ENCODE measurements at places on chromosomes 5 and 9.
A peak's percentile ranks its signal among the peaks of the same experiment; 100 is the strongest.

DNA sequence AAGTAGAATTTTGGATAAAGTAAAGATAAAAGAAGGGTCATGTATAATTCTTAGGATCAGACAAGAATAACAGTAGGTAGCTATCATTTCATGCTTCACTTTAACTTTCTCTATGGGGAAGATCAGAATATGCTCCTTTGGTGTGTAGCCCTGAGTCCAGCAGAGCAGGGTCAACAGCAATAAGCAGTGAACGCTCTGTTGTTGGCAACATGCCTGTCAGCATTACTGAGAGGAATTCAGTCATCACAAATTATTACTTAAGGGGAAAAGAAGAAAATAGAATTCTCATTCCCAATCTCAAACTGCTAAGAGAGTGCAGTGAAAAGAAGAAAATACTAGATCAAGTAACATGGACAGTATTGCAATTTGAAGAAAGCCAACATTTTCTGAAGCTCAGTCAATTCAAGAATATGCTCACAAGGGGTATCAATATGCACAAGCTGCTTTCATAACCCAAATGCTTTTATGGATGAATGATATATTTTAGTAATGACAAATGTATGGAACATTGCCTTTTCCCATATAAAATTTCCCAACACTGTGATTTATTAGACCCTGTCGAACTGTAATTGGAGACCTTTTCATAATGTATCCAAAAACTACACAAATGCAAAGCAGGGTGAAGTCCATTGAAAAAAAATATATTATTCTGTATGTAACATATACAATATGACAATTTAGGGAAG lies 1359.4 kb downstream of the EFNA5 start:
- no peak for DNase-seq

DNA sequence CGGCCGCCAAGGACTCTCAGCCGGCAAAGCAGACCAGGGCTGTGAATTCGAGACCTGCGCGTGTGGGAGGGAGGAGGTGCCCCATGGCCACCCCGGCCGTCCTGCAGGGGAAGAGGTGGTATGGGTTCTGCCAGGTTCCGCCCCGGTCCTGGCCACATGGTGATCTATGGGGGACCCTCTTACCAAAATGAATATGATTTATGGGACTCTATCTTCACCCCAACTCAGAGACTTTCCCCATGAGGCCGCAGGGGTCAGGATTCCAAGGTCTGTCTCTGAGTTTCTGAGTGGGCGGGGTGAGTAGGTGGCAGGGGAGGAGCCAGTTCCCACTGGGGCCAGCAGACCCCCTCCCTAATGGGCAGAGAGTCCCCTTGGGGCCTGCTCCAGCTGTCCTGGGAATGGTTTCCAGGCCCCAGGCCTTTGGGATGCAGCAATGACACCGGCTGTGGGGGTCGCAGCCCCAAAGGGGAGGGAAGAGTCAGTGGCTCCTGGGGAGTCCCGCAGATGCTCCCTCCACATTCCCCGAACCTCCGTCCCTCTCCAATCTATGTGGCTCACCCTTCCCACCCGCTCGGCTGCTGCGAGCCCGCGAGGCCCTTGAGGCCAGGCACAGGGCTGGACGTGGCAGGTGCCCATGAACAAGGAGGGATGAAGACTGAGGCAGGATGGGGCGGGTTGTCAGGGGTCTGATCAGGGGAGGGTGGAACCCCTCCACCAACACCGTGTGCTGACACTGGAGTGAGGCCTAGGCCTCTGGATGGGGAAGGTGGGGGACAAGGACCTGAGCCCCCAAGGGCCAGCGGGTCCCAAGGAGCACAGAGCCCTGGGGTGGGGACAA lies 20.1 kb upstream of the NOTCH1 start:
- no peak for DNase-seq

DNA sequence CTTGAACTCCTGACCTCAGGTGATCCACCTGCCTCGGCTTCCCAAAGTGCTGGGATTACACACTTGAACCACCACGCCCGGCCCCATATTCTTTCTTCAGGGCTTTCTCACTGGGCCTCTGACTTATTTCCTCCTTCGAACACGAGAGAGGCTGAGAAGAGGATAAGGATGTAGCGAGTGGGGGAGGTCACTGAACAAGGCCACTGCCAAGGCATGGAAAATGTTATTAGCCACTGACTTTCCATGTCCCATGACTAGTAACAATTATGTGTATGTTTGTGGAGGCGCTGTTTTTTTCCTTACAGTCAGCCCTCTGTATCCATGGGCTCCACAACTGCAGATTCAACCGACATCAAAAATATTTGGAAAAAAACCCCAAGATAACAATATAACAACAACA lies 12.3 kb upstream of the FCHSD1 start:
- DNase-seq = no peak

- no peak for DNase-seq
These were observed 33.5 kb upstream of the UBAC1 start for GRCh38 chr9:135994501-135995192.

- no peak for DNase-seq
These were observed 475.0 kb downstream of the CTNND2 start for GRCh38 chr5:11429254-11429653.

DNA sequence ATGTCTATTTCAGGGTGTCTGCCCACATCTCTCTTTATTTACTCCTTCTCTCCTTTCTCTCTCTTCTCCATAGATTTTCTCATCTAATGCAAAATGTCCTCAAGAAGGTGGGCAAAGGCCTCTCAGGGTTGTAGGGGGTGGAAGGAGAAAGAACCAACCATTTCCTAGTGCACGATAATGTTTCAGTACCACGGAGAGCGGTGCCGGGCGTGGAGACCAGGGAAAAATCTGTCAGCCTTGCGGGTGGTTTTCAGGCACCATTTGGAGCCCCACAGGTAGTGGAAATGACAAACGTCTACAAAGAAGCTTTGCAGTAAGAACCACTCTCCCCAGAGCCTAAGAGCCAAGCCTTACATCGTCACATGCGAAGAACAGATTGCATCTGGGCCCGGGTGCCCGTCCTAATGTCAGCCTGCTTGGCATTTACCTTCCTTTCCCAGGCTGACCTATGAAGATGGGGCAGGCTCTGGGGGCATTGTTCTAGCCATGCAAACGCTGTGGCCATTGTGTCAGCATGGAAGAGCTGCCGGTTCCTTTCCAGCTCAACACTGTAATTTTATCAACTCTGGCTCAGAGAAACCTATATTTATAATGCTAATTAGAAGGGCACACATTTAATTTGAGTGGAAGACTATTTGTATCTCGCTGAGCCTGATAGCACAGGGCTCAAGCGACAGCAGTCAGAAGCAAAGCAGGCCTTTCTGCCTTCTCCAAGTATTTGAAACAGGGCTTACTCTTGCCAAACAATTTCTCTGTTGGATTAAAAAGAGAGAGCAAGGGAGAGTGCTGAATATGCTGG lies 430.1 kb upstream of the WWC1 start:
- DNase-seq = peak; percentile 2

DNA sequence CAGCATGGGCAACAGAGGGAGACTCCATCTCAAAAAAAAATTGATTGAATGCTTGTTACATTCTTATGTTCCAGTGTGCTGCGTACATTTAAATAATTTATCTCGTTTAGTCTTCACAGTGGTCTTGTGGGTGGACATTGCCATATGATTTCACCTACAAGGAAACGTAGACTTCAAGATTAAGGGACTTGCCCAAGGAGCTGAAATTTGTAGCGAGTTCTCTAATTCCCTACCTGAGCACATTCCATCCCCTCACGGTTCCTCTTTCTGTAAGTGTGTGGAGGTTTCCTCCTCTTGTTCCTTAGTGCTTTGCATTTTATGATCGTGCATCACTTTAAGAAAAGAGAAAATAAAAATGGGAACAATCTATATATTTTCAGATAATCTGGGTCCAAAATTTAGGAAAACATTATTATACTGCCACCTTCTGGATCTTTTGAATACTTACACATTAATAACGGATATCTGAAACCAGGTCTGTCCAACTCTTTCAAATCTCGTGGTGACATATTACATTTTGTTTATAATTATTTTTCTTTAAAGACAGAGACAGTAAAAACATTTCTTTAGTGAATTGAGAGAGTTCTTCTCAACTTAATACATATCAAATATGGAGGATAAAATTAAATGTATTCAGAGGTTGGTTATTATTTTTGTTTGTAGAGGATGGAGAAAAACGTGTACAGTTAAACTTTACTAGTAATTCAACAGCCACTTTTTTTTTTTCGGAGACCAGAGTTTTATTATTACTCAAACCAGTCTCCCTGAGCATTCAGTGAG lies 29.9 kb upstream of the C7 start:
- no peak for DNase-seq

- DNase-seq = no peak
These were observed 87.2 kb downstream of the RMI1 start for GRCh38 chr9:84067821-84068220.

DNA sequence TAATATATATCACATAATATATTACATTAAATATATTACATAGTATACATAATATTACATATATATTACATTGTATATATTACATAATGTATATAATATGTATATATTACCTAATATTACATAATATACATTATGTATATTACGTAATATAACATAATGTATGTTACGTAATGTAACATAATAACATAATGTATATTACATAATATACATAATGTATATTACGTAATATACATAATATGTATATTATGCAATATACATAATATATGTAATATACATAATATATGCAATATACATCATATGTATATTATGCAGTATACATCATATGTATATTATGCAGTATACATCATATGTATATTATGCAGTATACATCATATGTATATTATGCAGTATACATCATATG lies 19.1 kb downstream of the CYLC2 start:
- no peak for DNase-seq

DNA sequence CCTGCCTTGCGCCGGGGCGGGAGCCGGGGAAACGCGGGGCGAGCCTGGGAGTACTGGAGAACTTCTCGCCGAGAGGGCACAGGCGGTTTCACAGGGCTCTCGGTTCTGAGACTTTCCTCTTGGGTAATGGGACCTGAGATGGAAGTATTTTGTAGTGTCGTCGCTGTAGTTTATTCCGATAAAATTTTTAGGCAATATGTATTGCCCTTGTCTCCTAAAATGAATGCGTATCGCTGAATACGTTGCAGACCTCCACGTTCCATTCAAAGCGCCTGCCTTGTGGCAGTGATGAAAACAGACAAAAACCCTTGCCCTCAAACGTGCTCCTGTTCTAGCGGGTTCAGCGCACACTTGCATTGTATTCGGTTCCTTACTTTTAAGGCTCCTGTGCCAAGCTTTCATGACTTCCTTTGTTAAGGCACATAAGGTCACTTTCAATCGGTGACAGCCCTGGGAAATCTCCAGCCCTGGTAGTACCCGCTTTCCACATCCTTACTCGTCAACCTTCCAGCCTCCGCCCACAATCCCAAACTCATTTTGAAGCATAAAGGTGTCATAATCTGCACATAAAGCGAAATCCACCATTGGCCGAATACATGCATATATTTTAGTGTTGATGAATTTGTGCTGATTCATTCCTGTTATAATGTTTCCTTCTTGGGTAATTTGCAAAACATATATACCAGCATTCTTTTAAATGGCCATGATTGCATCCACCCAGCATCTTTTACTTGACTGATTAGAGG lies 694 bp downstream of the RMI1 start:
- peak; percentile 45 for DNase-seq

DNA sequence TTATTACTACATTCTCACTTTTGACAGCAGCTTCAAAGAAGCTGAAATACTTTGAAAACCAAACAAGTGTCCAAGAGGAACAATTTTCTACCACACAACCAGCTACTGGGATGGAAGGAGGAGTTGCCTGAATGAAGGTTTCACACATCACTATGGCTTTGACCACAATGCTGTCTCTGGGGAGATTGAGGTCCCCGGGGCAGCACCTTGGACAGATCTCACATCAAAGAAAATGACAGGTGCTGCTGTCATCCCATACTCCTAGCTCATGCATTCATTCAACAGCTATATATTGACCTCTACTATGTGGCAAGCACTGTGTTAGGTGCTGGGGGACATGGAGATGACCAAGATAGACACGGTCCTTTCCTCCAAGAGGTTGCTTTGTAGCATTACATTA lies 233.2 kb upstream of the RASEF start:
- peak; percentile 5 for DNase-seq

DNA sequence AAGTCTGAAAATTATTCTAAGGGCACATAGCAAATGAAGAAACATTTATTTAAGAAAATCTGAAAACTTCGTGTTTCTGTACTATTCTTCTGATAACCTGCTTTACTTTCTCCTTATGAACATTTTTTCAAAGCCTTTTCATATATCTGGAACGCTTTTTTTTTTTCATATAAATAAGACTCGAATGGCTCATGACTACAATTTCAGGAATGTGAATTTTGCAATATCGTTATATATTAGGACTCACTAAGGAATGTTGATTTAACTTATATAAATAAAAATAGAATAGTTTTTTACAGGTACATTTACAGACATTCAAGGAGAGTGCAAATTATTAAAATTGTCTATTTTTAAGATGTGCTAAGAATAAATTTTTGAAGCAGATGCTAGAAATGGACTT lies 42.9 kb downstream of the GPBP1 start:
- no peak for DNase-seq

DNA sequence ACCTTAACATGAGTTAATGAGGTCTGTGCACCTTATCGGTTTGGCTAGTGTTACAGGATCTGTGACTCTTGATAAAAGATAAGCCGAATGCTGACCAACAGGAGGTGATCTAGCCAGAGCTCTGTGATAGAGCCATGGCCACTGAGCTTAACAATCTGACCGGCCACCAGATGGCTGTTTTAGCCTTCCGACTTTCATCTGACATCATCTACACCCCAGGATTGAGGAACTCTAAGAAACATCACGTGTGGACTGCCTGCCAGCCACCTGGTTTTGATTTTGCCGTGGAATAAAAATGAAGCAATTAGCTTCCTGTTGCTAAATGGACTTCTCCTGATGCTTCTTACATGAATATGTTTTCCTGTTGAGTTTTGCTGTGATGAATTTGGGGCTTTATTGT lies 281.3 kb downstream of the CEMIP2 start:
- no peak for DNase-seq

DNA sequence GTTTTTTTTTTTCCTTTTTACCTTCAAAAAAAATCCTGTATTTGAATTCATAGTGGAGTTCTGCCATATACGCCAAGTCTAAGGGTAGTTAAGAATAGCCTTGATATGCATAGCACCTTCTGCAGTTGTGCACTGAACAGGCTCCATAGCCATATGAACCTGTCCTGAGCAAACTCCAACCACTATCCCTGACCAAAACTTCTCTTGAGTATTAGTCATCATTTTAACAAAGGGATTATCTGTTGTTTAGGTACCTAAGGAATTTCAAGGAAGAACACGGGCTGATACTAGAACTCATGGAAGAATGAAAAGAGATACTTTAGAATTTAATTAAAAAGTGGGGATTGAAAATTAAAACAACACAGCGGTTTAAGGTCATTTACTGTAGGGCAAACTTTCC lies 1.9 kb upstream of the FBXO38 start:
- no peak for DNase-seq

GRCh38 chr5:128836571-128836970 lies 128.7 kb upstream of the SLC27A6 start:
- DNase-seq = no peak

- no peak for DNase-seq
These were observed 1306.3 kb upstream of the ACO1 start for GRCh38 chr9:31078175-31078574.

- no peak for DNase-seq
These were observed 22.3 kb downstream of the NCS1 start for GRCh38 chr9:130194378-130194932.
